CD4-positive, alpha-beta T cell treated with Interleukin-17A for 1 hour (primary cell): ENCODE measurements at places on chromosomes 5 and 9.
A peak's percentile ranks its signal among the peaks of the same experiment; 100 is the strongest.

DNA sequence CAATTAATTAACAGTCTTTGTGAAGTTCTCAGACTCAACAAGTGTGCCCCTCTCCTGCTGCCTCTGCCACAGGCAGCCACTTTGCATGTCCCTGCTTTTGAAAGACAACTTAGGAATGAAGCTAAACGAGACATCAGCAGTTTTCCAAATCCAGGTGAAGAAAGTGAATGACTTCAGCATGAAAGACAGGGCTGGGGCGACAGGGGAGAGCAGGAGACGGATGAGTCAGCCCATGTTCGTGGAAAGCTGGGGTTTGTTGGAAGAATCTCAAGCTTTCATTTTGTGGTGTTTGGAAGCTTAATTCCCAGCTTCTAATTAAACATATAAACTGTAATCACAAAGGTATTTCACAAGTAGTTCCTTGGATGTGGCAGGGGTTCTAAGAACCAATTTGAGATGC, 207.8 kb upstream of the MAP3K1 start:
- no peak for DNase-seq

DNA sequence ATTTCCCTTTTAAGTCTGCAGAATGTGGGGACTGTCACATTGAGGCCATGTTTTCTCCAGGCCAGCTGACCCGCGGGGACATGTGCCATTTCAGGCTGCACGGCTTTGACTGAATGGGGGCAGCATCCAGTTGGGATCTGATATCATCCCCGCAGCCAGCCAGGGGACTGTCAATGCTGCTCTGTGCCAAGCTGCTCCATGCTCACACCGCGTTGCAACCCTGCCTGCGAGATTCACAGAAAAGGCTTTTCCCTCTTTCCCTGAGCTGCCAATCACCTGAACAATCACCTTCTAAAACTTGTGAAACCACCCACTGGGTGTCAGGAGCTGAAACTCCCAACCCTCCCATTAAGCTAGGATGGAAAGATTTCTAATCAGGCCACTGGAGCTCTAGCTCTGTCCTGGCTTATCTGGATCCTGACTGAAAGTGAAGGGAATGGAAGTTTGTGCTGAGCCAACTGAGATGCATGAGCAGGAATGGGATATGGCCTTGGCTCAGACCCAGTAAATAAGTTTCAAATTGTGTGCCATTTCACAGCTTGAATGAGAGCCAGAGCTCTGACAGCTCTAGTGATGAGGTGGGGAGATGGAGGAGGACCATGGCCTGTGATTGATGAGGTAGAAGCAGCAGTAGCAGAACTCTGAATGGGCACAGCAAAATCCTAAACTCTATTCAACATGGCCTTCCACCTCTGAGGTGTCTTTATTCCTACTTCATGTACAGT, 34.5 kb upstream of the ZNF366 start:
- DNase-seq = no peak

GRCh38 chr5:106312360-106312759, 1358.4 kb downstream of the EFNA5 start:
- no peak for DNase-seq

DNA sequence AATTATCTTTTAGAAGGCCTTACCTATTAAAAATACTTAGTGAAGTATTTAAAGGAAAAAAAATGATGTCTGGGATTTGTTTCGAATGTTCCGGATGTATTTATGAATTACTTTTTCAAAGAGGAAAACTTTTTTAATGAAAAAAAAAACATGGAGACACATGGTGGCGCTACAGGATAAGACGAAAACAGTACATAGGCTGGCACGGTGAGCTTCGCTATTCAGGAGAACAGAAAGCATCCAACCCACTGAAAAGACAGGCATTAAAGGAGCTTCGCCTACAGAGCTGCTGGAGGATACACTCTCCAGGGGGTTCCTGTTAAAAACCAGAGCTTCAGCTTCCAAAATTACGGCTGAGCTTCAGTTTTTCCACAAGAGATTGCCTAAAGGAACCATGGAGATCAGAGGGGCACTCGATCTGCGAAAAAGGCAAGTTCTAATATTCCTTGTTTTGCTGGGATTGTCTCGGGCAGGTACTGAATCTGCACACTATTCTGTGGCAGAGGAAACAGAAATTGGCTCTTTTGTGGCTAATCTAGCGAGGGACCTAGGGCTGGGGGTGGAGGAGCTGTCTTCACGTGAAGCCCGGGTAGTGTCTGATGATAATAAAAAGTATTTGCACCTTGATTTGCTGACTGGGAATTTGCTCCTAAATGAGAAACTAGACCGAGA, at the start of gene PCDHB14:
PCDHB14 (plus strand) TSS at position 232 of the 672 bp plus-strand sequence; CDS start at position 395, 163 bp downstream.
- DNase-seq = no peak

GRCh38 chr9:93911801-93912554, 43.2 kb downstream of the BARX1 start:
- DNase-seq = no peak

- DNase-seq = no peak
These were observed 96.0 kb downstream of the ANXA2R start for GRCh38 chr5:42943931-42944631.

DNA sequence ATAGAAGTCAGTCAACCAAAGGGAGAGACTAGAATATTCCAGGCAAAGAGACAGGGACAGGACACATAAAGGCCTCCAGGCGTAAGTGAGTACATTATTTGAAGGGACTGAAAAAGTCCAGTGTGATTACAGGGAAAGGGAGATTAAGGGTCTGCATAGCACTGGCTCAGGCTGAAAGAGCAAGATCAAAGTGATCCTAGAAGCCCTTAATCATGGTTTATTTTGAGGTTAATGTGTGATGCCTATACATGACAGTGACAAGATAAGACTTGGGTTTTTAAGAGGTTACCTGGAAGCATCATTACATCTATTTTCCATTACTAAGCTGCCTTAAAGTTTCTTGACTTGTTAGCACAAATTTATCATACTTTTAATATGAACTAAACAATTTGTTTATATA, 25.8 kb downstream of the LMBRD2 start:
- DNase-seq = no peak

GRCh38 chr5:10106806-10107205, 142.9 kb downstream of the ATPSCKMT start:
- no peak for DNase-seq

GRCh38 chr9:82513242-82513751, 524.7 kb downstream of the SPATA31D1 start:
- DNase-seq = no peak

DNA sequence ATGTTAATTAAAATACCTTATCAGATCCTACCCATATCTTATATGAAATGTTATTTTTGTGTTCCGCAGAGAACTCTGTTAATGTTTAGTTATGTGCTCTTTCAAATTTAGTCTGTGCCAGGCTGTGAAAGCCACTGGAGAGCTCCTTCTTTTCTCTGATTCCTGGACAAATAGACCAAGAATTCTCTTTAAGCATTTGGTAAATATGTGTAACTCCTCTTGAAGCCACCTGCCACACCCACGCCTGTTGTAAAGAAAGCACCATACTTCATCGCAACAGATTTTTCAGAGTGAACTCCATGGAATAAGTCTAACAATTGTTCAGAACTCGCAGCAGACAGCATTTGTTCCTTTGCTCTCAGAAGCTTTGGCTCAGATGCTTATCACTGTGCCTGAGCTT, 301.1 kb downstream of the FAM170A start:
- DNase-seq = no peak

DNA sequence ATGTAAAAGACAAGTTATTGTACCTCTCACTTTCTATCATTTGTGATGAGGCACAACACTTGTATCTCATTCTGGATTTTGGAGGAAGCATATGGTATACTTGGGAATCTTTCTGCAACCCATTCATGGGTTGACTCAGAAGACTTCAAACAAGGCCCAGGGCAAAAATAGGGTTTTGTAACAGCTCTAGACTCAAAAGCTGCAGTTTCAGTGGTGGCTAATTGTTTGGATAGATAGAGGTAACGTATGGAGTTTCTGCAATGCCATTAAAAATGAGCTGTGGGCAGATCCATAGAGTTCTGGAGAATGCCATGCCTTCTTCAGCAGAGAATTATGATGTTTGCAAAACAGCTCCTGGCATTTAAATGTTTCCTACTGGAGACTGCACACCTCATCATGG, 279.6 kb upstream of the VLDLR start:
- no peak for DNase-seq

DNA sequence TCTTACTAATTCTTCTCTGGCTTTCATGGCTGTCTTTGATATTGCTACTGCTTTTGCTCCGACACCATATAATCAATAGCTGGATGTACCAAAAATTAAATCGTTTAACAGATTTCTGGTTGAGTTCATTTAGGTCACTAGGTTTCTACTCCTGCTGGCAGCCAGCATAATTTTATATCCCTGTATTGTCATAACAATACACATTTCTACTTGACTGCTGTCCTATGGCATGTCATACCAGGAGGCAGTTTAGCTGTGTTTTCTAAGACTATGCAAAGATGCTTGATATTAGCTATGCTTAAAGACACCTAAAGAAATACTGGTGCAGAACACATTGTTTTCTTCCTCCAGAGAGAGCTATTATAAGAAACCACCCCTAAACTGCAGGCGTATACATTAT, 337.2 kb upstream of the CDH6 start:
- DNase-seq = no peak

GRCh38 chr5:148965511-148966265, 97.2 kb downstream of the SH3TC2 start:
- no peak for DNase-seq

- no peak for DNase-seq
These were observed 56.0 kb upstream of the PCAT7 start for GRCh38 chr9:94498801-94499453.

- no peak for DNase-seq
These were observed 50.6 kb downstream of the NREP start for GRCh38 chr5:111706345-111706744.

DNA sequence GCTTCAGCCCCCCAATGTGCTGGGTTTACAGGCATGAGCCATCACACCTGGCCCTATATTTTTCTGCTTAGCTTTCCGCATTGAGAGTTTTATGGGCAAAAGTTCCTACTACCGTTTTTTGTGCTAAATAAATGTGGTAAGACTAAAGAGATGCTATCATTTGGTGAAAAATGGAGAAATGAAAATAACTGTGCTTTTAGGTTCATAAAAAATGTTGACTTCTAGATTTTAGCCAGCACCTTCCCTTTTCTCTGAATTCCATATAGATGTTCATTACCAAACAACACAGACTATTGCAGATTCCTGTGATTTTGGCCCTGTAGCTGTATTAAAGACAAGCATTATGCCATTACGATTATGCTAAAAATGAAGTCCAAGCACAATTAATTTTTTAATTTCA, 72.0 kb upstream of the CTSL start:
- no peak for DNase-seq

GRCh38 chr5:104965006-104965405, 1402.4 kb upstream of the NUDT12 start:
- DNase-seq = no peak

- no peak for DNase-seq
These were observed 17.4 kb upstream of the ARSI start for GRCh38 chr5:150320044-150320613.

- no peak for DNase-seq
These were observed 76.6 kb upstream of the SPTLC1 start for GRCh38 chr9:92191801-92192200.

DNA sequence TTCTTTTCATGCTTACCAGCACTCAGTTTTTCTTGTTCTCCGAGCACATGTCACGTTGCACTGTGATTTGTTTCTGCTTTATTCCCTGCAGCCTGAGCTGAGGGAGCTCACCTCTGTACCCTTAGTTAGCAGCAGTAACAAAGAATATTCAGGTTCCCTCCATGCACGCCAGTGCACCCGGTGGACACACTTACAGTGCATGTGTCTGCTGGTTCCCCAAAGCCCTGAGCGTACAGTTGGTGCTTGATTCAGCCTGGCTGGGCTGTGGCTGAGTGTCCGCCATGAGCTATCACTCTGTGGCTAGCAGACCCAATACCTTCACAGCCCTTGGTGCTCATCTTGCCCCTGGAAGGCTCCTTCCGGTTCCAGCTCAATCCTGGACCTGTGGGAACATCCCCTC, 93.5 kb downstream of the MVB12B start:
- no peak for DNase-seq

- no peak for DNase-seq
These were observed 5.6 kb downstream of the HRH2 start for GRCh38 chr5:175663186-175664184.

DNA sequence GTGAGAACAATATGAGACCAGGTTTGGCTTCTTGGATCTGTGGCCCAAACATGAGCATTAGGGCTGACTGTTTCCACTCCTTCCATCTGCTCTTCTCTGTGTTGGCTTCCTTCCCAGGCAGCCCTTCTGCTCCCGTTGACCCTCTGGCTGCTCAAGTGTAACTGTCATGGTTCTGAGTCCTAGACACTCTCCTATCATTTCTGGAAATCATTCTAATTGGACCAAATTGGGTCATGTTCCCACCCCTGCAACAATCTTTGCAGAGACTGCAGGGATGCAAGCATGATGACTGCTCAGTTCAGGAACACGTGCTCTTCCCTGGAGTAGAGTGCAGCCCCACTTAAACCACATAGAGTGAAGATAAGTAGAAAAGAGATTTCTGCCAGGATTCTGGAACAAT, 741.4 kb downstream of the TAF11L14 start:
- no peak for DNase-seq

- no peak for DNase-seq
These were observed 95.2 kb downstream of the C9orf152 start for GRCh38 chr9:110112792-110113191.

DNA sequence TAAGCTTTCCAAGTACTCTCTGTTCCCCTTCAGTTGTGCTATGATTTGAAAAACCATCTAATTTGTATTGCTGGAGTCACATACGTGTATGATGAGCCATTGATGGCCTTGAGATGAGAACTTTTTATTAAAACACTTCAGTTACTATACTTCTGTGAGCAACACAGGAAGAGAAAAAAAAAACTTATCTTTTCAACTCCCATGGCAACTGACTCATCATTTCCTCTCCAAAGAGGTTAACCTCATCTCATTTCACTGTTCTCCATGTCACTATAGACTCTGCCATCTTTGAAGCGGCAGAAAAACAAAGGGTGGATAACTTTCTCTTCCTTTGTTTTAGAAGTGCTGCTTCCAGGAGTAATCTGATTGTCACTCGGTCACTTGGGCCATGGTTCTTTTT, 104.3 kb upstream of the PCSK1 start:
- peak; percentile 78 for DNase-seq

- DNase-seq = peak; percentile 47
These were observed 29.0 kb upstream of the PUM3 start for GRCh38 chr9:2872931-2873323.

GRCh38 chr5:25334350-25334749, 689.6 kb upstream of the CDH10 start:
- no peak for DNase-seq

DNA sequence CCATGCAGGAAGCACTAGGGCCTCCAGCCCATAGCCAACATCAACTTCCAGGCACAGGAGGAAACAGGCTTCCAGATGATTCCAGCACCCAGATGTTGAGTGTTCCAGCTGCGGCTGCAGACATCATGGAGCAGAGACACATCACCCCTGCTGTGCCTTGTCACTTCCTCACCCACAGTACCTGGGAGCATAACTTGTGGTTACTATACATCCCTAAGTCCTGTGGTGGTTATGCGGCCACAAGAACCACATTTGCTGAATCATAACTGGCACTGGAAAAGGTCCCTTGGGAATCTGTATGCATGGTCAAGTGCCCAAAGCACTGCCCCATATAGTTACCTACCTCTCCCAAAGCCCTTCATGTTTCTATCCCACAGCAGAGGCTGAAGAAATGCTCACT, 56.6 kb downstream of the WHRN start:
- DNase-seq = no peak
